ENCODE measurements at places on chromosomes 11 and 22.

DNA sequence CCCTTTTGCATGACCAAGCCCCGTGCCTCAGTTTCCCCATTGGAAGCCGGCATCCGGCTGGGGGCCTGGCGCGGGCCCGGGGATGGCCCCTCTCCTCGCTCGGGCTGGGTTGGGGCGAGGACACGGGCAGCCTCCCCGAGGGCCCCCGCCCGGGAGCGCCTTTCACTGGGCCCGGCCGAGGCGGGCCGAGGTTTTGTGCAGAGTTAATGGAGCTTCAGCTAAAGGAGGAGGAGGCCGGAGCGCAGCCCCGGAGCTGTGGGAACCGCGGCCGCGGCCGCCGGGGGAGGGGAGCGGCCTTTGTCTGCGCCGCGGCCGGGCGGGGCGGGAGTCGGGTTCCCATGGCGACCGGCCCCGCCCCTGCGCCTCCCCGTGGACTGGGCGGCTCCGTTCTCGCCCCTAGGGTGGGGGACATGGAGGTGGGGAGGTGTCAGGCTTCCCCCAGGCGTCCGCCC, 1.4 kb upstream of the MAPK11 start:
- no peak for DNase-seq

DNA sequence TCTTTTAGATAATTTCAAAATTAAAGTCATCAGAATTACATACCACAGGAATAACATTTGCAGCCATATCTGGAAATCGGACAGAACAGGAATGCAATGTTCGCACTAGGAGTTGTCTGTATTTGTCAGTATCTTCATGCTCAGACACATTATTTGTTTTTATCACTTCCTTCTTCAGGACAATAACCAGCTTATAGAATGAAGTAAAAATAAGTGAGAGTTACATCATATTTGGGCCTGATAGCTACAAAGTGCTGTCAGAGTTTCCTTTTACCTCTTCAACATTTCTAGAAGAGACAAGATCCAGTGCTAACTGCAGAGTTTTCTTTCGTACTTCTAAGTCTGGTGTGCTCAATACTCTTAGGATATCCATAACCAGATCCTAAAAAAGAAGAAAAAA, 18.9 kb downstream of the COPB1 start:
- no peak for DNase-seq

GRCh38 chr22:50329236-50329635, 2.4 kb upstream of the DENND6B start:
- no peak for DNase-seq

GRCh38 chr11:76592025-76592914, 78.3 kb downstream of the LRRC32 start:
- DNase-seq, result no peak

- DNase-seq, result no peak
Observed at GRCh38 chr11:61896665-61897386, 5.5 kb upstream of the FADS3 start.

DNA sequence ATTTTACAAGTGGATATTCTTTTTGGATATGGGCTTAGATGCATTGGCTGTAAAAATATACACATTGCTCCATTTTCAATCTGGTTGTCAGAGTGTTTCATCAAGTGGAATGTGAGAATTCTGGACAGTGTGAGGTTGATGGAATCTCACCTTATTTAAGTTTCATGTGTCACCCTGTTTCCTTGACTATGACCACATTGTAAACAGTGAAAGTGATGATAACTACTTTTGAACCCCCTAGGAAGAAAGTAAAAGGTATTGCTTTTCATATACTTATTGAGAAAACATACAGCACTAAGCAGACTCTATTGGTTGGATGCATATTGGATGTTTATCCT, 490.5 kb upstream of the RAG2 start:
- no peak for DNase-seq

DNA sequence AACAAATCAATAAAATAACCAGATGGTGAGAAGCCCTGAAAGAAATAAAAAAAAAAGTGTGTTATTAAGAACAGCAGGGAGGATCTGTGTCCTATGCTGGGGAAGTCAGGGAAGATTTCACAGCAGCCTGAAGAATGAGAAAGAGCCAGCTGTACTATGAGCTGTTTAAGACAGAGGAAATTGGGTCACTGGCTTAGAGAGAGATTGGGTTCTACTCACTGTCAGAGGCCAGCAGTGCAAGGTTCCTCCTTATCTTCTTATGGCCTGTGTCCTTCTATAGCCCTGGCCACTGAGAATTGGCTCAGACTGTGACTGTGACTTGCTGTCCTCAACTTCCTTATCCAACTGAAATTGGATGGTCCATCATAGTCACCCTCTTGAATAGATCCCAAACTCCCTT, 54.8 kb upstream of the FDX1 start:
- DNase-seq, result no peak

GRCh38 chr11:108599978-108600377, 6.4 kb upstream of the EXPH5 start:
- DNase-seq, result no peak

GRCh38 chr11:70440206-70440605, 41.9 kb downstream of the CTTN start:
- peak; percentile 23 for DNase-seq

GRCh38 chr11:104222464-104222863, 58.5 kb upstream of the PDGFD start:
- no peak for DNase-seq

DNA sequence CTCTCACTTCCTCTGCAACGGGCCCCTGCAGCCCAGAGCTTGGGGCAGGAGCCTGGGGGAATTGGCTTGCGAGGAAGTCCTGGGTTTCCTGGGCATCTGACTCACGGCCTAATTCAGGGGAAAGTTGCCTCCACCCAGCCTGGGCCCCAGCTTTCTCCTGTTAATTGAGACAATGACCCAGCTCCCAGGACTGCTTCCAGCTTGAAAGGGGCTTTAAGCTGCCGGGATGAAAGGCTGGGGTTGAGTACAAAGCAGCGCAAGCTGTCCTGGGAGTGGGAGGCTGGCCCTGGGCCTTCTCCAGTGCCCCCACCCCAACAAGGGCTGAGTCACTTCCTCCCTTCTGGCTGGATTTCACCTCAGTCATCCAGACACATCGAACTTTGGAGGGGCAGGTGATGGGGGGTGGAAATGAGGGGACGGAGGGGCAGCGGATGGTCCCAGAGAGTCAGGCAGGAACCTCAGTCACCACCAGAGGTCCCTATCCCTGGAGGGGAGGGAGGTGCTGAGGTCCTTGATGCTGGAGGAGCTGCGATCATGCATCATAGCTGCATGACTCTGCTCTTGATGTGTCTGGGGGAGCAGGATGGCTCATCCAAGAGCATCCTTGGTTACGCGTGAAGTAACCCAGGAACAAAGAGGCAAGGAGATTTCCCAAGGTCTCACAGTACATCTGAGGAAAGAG, 30.1 kb upstream of the OAF start:
- peak; percentile 79 for DNase-seq

GRCh38 chr11:9123595-9124304, 32.4 kb upstream of the SCUBE2 start:
- no peak for DNase-seq

DNA sequence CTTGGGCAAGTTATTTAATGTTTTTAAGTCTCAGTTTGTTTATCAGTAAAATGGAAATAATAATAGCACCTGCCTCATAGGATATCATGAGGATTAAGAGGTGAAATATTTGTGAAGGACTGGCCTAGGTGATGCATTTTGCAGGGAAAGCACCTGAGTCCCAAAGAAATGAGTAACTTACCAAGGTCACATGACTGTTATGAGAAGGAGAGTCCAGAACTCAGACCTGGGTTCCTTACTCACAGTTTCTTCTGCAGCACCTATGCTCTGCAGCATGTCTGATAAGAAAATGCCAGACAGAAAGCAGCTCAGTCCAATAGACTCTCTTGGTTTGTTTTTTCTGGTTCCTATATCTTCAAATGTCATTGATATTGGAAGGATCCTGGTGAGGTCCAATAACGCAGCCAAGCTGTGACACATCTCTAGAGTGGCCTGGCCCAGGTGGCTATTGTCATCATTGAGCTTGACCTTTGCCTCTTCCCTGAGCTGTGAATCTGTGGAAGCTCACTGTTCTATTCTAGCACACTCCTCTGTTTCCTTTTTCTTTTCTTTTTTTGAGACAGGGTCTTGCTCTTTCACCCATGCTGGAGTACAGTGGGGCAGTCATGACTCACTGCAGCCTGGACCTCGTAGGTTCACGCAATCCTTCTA, 174.7 kb upstream of the NAV2 start:
- DNase-seq, result no peak

- DNase-seq, result no peak
Observed at GRCh38 chr11:75721852-75722668, 4.4 kb downstream of the MOGAT2 start.

DNA sequence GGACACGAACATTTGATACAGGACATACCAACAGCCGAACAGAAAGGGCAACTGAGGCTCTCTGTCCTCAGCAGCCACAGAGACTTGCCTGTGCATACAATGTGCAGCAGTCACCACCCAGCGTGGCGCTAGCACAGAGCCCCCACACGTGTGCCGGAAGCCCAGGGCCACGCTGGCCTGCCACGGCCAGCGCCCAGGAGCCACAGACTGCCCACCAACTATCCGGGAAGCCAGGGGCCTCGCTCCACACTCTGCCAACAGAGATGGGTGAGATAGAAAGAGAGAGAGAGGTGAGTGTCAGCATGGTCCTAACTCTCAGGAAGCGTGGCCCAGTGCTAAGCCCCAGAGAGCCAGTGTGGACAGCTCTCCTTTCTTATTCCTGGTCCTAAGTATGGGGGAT, 11.7 kb downstream of the TMPRSS5 start:
- no peak for DNase-seq

GRCh38 chr22:50260801-50261614, 475 bp downstream of the MAPK12 start:
- no peak for DNase-seq

- peak; percentile 31 for DNase-seq
Observed at GRCh38 chr22:20777420-20778177, 3.7 kb downstream of the SERPIND1 start.

DNA sequence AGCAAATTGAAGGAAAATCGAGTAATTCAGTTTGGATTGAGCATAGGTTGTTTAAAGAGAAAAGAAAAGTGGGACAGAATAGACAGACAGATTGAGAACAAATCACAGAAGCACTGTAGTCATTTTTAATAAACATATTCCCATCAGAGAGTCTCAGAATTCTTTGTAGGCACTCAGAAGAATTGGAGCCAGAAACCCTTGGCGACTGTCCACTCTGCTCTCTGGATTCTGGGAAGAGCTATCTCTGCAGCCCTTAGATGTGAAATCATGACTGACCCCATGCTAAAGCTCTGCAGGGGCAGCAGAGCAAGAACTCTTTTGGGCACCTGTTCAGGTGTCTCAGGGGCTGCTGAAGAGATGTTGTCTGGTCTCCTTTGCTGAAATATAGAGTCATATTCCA, 223.7 kb upstream of the KIRREL3 start:
- no peak for DNase-seq

DNA sequence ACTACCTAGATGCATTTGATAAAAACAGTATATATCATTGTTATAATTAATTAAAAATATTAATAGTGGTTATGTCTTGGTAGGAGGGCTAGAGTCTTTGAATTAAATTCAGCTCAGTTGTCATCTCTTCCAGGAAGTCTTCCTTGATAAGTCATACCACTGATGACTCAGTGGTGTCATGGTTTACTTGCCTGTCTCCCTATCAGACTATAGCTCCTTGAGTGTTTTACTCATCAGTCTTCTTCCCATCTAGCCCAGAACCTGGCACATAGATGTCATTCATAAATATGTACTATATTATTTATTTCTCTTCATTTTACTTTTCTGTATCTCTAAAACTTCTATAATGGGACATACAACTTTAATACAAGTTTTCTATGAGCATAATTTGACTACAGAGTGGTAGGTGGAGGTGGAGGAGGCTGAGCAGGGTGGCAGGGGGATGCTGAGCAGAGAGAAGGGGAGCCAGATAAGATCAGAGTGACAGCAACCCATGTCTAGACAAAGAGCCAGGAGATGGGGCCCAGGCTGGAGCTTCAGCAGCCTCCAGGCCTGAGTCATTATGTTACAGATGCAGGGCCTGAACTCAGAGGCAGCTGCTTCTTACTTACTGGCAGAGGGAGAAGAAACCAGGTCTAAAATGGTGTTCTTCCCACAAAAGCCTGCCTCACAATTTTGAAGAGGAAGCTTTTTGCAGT, 82.3 kb upstream of the PHOX2A start:
- no peak for DNase-seq

- no peak for DNase-seq
Observed at GRCh38 chr11:34260072-34260575, 97.7 kb downstream of the ABTB2 start.
